SK-MEL-5 (cell line): ENCODE measurements at places on chromosomes 4 and X. TPM values are rescaled to one million over a fixed set of nuclear protein-coding genes. Genes with fewer than 3 reads are reported as not detected.
A peak's percentile ranks its signal among the peaks of the same experiment; 100 is the strongest.

DNA sequence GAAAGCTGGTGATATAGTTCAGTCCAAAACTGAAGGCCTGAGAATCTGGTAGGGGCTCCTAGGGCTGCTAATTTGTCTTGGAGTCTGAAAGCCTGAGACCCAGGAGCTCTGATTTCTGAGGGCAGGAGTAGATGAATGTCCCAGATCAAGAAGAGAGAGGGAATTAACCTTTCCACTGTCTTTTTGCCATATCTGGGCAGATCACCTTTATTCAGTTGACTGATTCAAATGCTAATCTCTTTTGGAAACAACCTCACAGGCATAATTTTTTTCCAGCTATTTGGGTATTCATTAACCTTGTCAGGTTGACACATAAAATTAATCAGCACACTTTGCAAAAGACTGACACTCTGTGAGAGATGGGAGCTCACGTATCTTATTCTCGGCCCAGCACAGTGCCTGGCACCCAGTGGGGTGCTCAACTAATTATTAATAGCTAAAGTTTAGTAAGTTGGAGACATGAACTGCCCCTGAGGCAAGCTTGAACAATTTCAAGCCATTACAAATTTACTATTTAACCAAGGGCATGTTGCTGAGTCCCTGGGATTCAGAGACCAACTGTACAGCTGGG, 114.3 kb downstream of the CPEB2 start:
- no peak for DNase-seq

- DNase-seq = no peak
Observed at GRCh38 chr4:147761218-147761883, 29.5 kb downstream of the ARHGAP10 start.

DNA sequence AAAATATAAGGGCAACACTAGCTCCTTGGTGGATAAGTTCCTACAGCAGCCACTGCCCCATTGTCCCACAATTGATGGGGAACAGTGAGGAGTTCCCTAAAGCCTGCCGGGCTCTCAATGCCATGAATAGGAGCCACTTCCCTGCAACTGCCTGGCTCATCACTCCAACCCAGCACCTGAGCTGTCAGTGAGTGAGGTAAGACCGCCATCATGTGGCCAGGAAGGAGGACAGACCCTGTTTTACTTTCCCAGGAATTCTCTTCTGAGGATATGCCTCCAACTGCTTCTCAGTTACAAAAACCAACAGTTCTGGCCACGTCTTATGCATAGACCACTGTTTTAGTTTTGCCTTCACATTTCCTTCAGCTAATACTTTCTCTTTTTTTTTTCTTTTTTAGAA, 45.5 kb downstream of the SRPX start:
- DNase-seq = peak; percentile 40

SPARCL1 gene
- total RNA-seq = 0.11 TPM in 1 of 2 replicates, not detected in the other

DNA sequence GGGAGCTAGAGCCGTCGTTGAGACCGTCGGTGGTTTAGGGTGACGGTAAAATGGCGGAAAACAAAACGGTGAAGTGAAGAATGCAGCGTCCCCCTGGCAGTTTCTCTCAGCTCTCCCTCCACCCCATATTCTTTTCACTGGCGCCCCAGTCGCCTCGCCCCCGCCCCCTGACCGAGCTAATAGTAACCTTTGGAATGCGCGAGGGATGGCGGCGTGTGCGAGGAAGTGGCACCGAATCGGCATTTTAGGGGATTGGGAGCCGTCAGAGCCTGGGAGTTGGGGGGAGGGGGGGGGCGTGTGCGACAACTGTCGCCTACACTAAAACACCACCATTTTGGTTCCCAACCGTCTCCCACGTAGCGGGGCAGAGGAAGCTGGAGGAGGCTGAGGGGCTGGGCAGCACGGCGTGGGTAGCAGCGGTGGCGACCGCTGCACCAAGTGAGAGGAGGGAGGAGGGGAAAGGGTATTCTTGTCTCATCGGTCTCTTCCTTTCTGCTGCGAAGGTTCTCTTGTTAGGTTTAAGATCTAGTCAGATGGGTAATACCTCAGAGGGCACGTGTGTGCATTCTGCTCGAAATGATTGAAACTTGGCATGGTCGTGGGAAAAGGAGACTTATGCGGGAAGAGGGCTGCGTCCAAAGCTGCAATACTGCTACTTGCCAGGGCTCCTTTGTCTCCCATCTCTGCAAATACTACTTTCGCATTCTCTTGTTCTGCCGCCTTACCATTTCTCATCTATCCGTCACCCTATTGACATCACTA, 840 bp downstream of the ZNF711 start:
- DNase-seq = peak; percentile 13

TRIM75 gene
- total RNA-seq = not detected in 2 replicates

GRCh38 chrX:84611843-84612636, 109.8 kb upstream of the HDX start:
- DNase-seq = no peak

GRCh38 chr4:18559492-18559891, 537.9 kb upstream of the LCORL start:
- DNase-seq = no peak

- DNase-seq = no peak
Observed at GRCh38 chr4:153140294-153140693, 63.9 kb upstream of the TRIM2 start.

DNA sequence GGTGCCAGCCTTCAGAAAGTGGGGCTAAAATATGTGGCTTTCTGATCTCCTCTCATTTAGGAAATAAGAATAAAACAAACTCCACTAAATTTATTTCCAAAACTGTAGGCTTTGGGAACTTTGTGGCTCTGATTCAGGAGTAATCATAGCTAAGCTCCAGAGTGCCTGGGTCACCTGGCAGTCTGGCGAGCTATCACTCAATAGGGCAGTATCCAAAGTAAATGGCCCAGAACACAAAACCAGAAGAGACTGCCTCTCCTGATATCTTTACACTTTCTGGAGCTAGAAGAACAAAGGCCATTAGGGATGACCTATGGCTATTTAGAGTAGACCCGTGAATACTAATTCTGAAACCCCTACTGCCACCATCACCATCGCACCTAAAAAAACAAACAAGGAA, 17.0 kb upstream of the PPARGC1A start:
- DNase-seq = no peak

DNA sequence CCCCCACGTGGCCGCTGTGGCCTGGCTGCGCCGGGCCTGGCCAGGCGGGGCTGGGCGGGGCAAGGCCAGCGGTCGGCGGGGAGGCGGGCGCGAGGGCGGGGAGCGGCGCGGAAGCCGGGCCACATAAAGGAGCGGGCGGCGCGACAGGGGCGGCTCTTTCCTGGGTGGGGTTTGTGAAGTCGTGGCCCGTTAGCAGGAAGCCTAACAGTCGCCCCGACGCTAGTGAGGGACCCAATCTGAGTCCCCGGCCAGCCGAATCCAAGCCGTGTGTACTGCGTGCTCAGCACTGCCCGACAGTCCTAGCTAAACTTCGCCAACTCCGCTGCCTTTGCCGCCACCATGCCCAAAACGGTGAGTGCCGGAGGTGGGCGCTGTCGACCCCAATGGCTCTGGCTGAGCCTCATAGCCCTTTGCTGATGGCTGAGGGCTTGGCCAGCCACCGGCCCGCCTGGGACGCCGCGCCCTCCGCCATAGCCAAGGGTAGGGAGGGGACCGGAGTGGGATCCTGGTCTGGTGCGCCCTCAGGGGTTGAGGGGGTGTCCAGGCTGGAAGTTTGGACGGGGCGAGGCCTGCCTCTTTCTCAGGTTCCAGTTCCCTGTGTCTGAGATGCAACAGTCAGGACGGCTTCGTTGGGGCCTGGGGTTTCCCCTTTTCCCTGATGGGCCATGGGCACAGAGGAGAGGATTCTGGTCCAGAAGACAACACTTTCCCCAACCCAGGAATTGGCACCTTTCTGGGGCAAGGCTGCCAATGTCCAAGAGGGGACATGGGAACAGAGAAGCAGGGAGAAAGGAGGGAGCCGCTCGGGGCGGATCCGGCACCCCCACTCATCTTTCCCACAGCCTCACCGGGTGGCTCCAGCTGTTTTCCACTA, at the start of gene MSN:
MSN (plus strand) TSS at position 152 of the 874 bp plus-strand sequence; CDS start at position 340, 188 bp downstream.
- peak; percentile 41 for DNase-seq

- no peak for DNase-seq
Observed at GRCh38 chr4:59161249-59161648, 2038.9 kb upstream of the ADGRL3 start.

FGFRL1 gene
- 4.8 and 6.6 TPM in 2 replicates for total RNA-seq

EVC2 gene
- 0.11 and 0.21 TPM in 2 replicates for total RNA-seq

- DNase-seq = peak; percentile 88
Observed at GRCh38 chr4:65668201-65669089, 1.8 kb downstream of the EPHA5 start.

DNA sequence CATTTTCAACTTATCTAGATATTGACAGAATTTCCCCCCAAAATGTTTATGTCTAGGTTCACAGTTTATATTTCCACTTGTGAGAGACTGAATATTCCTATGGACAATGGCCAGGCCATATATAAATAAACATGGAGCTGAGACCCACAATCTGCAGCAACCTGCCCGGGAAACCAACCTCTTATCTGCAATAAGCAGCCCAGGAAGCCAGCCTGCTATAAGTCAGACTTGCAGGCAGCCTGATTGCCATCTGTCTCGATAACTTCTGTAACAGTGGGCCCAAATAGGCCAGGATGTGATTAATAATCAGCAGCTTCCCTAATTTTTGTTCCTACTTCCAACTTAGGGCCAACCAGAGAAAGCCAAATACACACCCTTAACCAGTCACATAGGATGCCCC, 5.2 kb upstream of the NAP1L5 start:
- no peak for DNase-seq
